ENCODE measurements at places on chromosomes 16 and 17.
A peak's percentile ranks its signal among the peaks of the same experiment; 100 is the strongest.

GRCh38 chr17:45950888-45951287 lies 48.2 kb upstream of the STH start:
- no peak for DNase-seq

DNA sequence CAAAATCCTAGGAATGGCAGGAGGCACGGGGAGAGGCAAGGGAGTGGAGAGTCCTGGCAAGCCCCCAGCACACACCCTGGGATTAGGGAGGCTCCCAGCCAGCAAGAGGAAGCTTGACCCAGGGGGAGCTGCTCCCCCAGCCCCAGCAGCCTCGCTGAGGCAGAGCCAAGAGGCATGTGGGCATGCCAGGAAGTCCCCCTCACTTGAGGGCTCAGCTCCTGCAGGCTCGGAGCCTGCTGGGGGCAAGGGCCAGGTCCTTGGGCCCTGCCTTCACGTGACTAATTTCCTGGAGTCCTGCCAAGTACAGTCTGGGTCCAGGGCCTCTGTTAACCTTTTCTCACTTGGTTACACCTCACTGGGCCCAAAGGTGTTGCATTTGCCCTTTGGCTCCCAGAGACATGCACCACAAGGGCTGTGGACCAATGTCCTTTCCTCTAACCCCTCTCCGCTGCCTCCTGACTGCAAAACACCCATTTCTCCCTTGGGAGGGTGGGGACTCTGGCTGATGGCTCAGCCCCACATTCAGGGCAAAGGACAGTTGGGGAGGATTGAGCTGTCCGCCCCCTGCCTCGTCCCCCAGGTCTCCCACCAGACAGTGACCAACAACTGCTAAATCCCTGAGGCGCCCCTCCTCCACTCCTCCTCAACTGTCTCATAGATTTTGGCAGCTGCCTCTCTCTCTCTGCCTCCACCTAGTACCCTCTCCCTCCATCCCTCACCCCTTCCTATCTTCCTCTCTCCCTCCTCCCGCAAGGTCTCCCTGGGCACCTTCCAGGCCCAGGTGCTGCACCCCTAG lies 4.4 kb upstream of the SLC47A2 start:
- peak; percentile 24 for DNase-seq

DNA sequence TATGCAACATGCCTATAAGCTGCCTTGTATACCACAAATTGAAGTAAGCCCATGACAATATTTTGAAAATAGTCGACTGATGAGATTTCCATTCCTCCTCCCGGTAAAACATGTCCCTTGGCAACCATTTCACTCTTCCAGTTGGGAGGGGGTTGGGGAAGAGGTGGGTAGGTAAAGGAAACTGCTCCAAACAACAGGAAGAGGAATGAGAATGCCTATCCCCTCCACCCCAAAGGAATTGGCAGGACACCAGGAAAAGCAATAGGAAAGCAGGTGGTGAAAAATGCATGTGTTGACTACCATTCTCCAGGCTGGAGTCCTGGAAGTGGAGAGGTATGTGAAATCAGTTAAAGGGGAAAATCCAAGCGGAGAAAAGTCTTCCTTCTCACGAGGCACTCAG lies 455.9 kb upstream of the PSMD7 start:
- no peak for DNase-seq

- DNase-seq, result no peak
Measured at GRCh38 chr16:1929105-1929504, 10.9 kb upstream of the HS3ST6 start.

DNA sequence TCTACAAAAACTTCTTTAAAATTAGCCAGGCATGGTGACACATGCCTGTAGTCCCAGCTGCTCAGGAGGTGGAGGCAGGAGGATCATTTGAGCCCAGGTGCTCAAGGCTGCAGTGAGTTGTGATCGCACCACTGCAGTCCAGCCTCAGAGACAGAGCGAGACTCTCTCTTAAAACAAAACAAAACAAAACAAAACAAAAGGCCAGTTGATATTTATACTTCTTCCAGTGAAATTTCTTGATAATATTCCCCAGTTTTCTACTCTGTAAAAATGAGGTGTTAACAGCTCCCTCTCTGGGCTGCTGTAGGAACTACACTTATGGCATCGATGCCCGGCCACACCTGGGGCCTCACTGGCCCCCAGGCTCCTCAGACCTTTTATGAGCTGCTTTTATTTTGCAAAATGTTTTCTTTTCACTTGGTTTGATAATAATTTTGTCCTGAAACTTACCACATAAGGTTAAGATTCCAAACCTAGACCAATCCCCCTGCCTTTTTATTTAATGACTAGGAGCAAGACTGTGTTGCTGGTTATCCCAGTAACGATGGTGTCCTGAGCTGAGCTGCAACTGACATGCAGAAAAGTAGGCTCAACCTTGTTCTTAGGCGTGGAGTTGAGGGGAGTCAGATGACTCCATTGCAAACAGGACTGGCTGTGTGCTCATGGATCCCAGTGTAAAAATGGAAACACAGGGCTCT lies 17.6 kb downstream of the MAPK8IP3 start:
- no peak for DNase-seq

DNA sequence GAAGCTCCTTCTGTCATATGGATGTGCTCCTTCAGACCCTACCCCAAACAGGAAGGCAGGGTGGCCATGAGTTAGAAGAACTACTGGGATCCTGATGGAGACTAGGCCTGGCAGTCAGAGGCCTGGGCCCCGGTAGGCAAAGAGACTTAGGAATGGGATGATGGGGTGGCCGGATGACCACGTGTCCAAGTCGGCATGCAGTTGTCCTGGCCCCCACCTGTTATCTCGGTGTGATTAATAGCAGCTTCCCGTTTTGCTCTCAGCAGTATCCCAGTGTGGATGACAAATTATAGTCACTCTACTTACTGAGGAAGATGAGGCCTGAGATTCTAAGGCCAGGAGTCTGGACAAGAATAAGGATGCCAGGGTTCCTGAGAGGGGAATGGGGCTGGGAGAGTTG lies 1.5 kb downstream of the TNFSF12 start:
- no peak for DNase-seq

GRCh38 chr17:75313941-75314551 lies 24.8 kb upstream of the SLC25A19 start:
- no peak for DNase-seq

DNA sequence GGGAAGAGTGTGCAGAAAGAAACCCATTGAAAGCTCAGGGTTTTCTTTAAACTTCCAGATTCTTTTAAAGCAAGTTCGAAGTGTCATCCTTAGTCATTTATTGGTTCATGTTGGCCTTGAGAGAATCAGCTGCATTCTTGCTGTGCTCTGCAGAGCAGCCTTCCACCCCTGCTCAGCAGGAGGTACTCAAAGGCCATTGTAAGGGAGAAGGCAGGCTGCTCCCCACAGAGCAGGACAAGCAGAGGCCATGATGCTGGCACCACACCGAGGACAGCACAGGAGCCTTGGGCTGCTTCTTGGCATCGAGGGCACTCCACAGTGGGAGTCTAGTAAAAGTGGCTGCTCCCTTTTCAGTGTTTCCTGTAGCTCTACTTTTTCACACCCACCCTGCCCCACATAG lies 29.6 kb downstream of the NMT1 start:
- DNase-seq, result no peak

- no peak for DNase-seq
Measured at GRCh38 chr16:66127459-66128370, 238.8 kb upstream of the CDH5 start.

- no peak for DNase-seq
Measured at GRCh38 chr17:39335704-39336223, 65.7 kb downstream of the FBXL20 start.

DNA sequence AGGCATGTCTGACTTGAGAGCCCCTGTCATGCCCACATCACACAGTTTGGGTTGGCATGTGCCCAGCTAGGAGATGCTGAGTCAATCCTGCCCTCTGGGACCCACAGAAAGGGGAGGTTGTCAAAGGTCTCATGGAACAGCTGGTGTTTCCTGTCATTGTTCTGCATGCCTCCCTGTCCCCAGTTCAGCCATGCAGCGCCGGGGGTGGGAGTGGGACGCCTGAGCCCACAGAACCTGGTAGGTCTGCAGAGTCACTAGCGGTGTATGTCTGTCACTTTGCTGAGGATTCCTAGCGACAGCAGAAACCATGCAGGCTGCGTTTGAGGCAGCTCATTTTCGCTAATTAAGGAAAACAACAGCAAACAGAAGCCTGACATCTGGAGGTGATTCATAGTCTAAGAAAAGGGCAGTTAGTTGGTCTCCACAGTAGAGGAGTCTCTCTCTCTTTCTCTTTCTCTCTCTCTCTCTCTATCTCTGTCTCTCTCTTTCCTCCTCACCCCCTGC lies 19.6 kb upstream of the CCL1 start:
- DNase-seq, result no peak

DNA sequence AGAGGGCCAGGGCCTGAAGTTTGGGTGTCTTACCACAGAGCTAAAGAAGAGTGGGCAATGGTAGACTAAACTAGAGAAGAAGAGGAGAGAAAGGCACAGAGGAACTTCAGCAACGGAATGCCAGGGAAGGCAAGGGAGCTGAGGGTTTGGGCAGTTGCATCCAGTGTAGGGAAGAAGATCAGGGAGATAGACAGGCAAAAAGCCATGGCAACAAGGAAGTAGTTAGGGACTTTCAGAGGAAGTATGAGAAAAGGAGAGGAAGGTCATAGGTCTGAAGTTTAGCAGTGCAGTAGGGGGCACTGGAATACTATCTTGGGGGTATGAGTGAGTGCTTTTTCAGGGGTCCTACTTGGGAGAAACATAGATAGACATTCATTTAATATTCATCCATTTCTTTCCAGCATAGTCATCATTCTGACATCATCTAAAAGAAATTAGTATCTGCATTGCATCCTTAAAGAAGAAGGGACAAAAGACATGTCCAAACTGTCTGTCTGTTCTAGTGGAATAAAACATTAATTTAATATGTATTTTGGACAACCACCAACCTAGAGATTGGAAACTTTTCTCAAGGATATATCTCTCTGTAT lies 2.2 kb upstream of the NF1 start:
- DNase-seq, result no peak

- DNase-seq, result no peak
Measured at GRCh38 chr16:83901101-83901500, 2.2 kb downstream of the MLYCD start.

DNA sequence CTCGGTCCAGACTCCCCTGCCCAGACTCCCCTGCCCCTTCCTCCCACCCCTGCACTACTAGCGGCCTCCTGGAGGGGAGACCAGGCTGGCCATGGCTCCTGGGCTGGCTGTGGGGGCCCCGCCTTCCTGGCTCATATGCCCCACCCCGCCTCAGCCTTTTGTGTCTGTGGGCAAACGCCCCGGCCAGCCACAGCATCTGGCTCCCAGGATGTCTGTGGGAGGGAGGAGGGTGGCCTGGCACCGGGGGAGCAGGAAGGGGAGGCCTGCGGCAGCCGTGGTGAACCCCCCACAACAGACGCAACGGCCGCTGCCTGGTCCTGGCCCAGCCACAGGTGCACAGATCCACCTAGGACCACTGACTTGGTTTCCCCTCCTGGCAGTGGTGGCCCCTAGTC lies 32.9 kb downstream of the BAHCC1 start:
- peak; percentile 71 for DNase-seq

DNA sequence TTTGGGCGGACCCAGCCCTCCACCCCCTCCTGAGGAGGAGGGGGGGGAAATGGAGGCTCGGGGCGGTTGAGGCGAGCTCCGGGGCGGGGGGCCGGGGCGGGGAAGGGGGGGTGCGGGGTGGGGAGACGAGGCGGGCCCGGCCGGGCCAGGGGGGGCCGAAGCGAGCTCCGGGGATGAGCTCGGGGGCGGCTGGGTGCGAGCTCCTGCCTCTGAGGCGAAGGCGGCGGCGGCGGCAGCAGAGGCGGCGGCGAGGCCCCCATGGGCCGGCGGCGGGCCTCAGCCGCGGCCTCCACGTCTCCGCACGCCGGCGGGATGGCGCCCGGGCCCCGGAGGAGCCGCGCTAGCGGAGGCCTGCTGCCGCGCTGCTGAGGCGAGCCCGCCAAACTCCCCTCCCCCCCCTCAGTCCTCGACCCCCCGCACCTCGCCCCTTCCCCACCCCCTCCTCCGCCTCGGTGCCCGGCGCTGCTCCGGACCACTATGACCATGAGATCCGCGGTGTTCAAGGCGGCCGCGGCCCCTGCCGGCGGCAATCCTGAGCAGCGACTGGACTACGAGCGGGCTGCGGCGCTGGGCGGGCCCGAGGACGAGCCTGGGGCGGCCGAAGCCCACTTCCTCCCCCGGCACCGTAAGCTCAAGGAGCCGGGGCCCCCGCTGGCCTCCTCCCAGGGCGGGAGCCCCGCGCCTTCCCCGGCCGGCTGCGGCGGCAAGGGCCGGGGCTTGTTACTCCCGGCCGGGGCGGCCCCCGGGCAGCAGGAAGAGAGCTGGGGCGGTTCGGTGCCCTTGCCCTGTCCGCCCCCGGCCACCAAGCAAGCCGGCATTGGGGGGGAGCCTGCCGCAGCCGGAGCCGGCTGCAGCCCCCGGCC lies 596 bp downstream of the MSL1 start:
- DNase-seq, result peak; percentile 40

GRCh38 chr17:45186801-45187354 lies 25.2 kb downstream of the HEXIM2 start:
- no peak for DNase-seq

DNA sequence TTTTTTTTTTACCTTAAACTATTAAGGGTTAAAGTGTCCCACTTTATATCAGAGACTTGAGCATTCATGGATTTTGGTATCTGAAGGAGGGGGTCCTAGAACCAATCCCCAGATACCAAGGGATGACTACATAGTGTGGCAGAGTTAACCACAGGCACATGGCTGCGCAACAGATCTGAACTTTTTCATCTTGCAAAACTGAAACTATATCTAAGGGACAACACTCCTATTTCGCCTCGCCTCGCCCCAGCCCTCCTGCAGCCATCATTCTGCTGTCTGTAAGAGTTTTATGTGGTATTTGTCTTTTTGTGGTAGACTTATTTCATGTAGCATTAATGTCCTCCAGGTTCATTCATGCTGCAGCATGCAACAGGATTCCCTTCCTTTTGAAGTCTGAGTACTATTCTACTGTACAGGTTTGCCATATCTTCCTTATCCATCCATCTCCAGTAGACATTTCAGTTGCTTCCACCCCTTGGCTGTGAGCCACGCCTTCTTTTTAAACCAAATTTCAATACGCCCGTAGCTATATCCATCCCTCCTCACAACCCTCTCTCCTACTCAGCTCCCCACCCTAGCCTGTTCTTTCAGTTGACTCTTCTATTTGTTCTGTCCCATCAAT lies 53.2 kb downstream of the AMFR start:
- no peak for DNase-seq

DNA sequence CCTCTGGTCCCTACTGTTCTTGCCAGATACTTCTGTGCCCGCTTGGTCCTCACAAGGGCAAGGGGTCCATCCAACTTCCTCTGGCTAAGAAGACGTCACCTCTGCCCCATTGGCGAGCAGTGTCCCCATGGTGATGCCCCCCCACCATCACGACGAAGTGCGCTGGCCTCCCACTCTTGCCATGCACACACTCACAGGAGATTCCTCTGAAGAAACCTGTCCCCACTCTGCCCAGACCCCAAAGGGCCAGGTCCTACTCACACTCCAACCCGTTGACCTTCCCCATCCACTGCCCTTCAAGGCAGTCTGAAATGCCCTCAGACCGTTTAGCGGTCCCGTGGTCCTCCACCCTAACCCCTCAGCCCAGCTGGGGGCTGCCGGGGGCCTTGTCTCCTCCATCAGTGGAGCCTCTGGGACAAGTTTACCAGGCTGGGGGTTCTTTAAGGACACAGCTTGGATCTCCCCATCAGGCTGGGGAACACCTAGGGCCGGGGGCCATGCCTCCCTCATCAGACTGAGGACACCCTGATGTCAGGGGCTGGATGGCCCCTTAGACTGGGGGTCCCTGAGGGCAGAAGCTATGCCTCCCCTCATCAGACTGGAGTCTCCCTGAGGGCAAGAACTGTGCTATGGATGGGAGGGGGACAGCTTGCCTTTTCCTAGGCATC lies 6.5 kb downstream of the NXPH3 start:
- DNase-seq, result no peak
